Right lobe of liver (tissue), 6 donors: ENCODE measurements at places on chromosomes 6 and 20.

DNA sequence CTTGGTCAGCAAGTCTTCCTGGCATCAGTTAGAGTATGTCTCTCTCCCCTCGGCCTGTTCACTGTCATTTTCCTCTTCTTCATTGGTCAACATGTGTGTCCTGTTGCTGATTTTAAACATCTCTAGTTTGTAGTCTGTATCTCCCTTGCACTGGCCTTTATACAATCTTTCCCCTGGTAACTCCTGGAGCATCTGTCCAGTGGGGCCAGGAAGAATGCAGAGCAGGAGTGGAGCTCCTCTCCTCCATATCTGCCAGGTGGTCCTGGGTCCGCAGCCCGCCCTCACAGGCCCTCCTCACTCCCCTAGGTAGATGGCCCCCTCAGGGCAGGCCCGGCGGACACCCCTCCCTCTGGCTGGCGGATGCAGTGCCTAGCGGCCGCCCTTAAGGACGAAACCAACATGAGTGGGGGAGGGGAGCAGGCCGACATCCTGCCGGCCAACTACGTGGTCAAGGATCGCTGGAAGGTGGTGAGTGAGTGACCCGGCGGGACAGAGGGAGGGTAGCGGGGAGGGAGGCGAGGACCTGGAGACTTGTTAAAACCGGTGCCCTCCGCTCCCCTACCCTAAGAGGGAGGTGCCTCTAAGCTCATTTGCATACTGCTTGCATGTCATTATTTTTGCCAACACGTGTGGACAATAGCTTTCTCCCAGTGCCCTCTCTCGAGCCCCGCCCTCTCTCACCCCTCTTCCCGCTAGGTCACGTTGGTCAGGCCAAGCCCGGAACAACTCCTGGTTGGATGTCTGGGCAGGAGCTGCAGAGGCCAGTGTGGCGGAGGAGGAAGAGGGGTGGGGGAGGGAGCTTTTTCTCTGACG, 3.2 kb downstream of the TTBK1 start:
- DNase-seq: peak; percentile 58
- no peaks in the 10 kb centered on the region for H3K36me3 ChIP-seq
- H3K27me3 ChIP-seq: no peaks in the 10 kb centered on the region
- H3K4me1 ChIP-seq: no peaks in the 10 kb centered on the region

DNA sequence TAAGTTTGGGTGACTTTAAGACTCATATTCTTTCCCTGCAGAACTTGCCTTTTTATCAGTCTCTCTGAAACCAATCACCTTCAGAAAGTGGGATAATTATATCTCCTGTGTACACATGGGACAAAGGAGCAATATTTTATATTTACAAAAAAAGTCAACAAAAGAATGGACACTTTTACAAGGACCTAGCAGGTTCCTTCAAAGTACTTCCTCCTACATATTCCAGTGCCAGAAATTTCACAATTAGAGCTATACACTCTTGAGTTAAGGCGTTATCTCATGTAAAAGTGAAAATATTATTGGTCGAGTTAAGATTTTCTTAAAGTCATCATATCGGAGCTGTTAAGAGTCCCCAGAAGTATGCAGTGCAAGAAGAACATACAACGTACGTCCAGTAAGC, 98.9 kb upstream of the MAFB start:
- H3K4me3 ChIP-seq: no peak overlapping the region
- no peak for DNase-seq
- H3K36me3 ChIP-seq: no peaks in the 10 kb centered on the region
- no peak overlapping the region for H3K27ac ChIP-seq
- no peaks in the 10 kb centered on the region for H3K4me1 ChIP-seq

- no peak overlapping the region for H3K4me3 ChIP-seq
- DNase-seq: no peak
- H3K27ac ChIP-seq: no peak overlapping the region
- no peaks in the 10 kb centered on the region for H3K36me3 ChIP-seq
- no peaks in the 10 kb centered on the region for H3K4me1 ChIP-seq
Measured at GRCh38 chr20:10951216-10951615, 277.4 kb upstream of the JAG1 start.

DNA sequence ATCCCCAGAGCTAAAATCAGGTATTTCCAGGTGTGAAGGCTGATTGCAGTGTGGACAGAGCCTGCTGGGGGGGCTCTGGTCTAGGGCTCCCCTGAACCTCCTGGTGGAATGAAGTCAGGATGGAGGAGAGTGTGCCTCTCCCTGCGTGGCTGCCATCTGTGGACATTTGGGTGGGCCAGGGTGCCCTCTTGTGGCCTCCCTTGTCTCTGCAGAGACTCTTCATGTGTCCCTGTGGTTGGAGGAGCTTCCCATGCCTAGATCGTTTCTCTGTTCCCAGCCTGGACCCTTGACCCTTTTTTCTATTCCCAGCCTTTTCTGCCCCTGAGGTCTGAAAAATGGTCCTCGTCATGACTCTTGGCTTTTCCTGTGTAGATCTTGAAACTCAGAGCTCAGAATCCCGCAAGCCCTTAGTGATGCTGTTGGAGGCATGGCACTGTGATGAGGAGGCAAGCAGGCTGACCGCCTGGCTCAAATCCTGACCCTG, 9.9 kb upstream of the PSMF1 start:
- peak; percentile 67 for DNase-seq
- H3K4me1 ChIP-seq: peaks cover 3% of the 10 kb centered on the region
- no peaks in the 10 kb centered on the region for H3K27me3 ChIP-seq
- H3K36me3 ChIP-seq: no peaks in the 10 kb centered on the region

DNA sequence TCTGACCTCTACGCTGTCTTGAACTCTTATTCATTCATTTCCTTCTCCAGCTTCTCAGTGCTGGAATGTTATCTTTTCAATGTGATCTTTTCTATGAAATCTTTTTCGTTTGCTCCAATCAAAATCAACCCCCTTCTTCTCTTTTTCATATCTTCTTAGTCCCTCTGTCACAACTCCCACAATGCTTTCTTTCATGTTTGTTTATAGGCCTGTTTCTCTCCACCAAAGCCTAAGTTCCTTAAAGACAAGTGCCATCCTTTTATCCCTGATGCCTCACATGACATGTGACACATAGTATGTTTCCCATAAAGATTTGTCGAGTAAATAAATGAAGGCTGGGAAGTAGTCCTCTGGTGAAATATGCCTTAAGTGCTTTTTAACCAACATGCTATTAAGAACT, 38.1 kb downstream of the CRYBG1 start:
- no peak for DNase-seq
- no peaks in the 10 kb centered on the region for H3K27me3 ChIP-seq
- H3K27ac ChIP-seq: no peak overlapping the region
- H3K4me1 ChIP-seq: no peaks in the 10 kb centered on the region
- no peaks in the 10 kb centered on the region for H3K36me3 ChIP-seq
- no peak overlapping the region for H3K4me3 ChIP-seq

DNA sequence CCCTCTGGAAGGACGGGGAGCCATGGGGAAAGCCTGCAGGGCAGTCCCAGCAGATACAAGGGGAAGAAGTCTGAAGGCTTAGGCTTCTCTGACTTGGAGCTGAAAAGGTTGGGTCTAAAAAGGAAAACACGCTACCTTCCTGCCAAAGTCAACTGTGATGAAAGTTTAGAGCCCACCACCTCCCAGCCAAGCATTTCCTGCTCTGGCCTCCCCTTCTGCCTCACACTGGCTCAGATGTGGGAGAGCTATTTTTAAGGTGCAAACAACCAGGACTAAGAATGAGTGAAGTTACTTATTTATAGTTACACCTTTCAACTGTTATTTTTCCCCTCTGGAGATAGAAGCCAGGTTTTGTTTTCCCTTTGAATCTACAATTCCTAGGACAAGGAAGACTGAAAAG, 21.2 kb downstream of the NEDD9 start:
- no peaks in the 10 kb centered on the region for H3K36me3 ChIP-seq
- no peak for DNase-seq
- H3K27ac ChIP-seq: no peak overlapping the region
- peaks cover 4% of the 10 kb centered on the region for H3K4me1 ChIP-seq
- H3K27me3 ChIP-seq: no peaks in the 10 kb centered on the region
